Stimulated activated CD8-positive, alpha-beta memory T cell treated with anti-CD3 and anti-CD28 coated beads, Interleukin-4, amount 100 ng/mL, for 4 hours (primary cell): ENCODE measurements at places on chromosomes 1 and 21.
A peak's percentile ranks its signal among the peaks of the same experiment; 100 is the strongest.

DNA sequence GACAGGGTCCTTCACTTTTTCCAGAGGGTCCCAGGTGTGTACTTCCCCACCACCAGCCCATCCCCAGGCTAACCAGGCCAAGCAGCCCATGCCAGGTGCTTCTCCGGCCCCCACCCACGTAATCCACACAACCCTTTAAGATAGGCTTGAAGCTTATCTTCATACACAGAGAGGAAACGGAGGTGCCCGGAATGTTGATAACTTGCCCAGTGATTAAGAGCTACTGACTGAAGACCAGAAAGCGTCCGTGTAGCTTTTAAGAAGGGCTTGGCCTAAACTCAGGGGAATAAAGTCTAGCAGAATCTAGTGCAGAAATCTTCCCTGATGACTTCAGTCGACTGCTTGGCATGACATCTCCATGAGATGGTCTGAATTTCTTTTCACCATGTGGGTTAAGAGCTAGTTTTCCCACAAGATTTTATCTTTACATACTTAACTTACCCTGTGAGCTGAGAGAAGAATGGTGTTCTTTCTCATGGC, 138.7 kb downstream of the GALNT2 start:
- no peak for DNase-seq

DNA sequence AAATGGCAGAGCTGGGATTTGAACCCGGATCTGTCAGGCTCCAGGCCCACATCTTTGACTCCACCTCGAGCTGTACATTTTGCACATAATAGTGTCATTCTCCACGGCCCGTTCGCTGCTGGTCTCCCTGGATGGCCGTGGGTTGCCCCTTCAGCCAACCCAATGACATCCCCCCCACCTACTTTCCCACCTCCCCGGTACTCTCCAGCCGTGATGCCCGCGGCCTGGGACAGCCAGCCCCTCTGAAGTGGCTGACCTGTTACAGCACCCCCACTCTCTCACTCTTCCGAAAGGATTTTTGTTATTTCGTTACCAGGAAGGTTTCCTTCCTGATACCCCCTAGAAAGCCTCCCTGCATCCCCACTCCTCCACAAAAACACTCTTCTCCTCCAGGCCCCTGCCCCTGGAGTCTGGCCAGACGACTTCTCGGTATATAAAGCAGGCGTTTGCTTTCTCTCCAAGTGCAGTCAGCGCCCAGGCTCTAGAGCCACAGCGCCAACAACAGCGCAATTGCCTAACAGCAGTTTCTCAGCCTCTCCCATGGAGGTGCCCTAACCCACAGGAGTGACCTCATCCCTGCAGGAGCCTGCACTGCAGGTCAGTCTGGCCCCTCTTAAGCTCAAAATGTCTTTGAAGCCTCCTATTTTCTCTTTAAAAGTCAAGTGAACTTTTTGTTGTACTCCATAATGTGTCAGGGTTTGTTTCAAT, 14.5 kb upstream of the GJB5 start:
- no peak for DNase-seq

DNA sequence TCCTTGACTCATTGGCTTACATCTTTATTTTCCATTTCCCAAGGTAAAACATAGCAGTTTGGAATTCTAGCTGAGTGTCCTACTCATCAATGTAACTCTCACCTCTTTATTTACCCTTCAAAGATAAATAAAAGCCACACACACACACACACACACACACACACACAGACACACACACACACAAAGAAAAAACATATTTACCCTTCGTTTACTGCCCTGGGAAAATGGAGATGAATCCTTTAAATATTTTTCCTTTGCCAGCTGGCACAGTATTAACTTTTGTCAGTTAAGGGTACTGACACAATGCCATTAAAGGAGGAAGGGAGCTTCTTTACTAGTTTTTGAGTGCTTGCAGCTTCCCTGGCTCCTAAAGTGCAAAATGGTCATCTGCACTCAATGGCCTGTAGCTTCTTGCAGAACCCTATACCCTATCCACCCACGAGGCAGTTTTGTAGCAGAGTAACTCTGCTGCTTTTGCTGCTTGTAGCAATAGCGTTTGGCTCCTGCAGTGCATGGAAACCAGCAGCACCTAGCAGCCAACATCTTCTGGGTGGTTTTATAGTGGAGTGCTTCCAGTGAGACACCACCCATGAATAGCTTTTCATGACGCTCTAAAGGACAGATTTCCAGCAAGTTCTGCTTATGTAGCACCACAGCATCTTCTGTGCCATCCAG, 103.7 kb downstream of the HS2ST1 start:
- DNase-seq: no peak

- no peak for DNase-seq
Observed at GRCh38 chr21:33256019-33256418, 10.1 kb upstream of the IL10RB start.

DNA sequence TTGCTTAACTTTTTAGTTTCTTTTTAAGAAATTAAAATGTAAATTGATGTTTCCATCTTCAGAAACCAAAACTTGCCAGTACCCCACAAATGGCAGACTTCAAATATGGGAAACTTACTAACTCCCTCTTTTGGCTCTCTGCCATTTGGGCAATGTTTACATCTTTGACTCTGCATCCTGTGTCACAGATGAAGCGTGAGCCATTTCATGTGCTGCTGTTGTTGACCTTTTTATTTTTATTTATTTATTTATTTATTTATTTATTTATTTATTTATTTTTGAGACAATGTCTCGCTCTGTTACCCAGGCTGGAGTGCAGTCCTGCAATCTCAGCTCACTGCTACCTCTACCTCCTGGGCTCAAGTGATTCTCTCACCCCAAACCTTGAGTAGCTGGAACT, 16.0 kb upstream of the COG2 start:
- DNase-seq: no peak

DNA sequence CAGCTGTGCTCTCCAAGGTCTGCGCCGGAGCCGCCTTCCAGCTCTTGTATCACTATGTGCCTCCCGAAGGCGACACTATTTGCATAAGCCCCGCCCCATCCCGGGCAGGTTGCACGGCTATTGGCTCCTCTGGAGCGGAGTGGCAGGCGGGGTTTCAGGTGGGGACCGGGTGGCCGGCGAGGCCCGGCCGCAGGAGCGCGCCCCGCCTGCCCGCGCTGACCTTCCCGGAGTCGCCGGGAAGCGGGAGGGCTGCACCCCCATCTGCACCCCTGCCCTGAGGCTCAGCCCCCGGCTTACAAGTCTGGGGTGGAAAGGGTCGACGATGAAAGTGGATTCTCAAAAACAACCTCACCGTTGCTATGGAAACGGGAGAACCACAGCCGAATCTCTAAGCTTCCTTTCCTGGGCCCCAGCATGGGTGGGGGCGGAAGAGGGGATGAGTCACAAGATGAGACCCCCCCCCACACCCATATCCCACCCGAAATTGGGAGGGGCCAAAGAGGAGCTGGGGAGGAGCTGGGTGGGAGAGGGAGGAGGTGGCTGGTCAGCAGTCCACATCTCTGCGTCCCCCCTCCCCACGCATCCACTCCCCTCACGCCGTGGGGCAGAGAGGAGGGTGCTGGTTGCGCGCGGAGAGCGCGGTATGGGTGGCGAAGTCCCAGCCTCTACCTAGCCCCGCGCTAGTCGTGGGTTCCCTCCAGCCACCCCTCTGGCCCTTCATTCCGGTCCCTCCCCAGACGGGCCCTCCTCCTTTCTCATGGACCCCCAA, at the start of gene HPCAL4:
HPCAL4 (minus strand) TSS at position 51 of the 769 bp plus-strand sequence. CDS start 6,830 bp downstream, outside the sequence.
- peak; percentile 81 for DNase-seq

GRCh38 chr1:12335815-12336214, 106.0 kb downstream of the VPS13D start:
- no peak for DNase-seq

- no peak for DNase-seq
Observed at GRCh38 chr1:226490426-226490809, 58.1 kb upstream of the STUM start.

DNA sequence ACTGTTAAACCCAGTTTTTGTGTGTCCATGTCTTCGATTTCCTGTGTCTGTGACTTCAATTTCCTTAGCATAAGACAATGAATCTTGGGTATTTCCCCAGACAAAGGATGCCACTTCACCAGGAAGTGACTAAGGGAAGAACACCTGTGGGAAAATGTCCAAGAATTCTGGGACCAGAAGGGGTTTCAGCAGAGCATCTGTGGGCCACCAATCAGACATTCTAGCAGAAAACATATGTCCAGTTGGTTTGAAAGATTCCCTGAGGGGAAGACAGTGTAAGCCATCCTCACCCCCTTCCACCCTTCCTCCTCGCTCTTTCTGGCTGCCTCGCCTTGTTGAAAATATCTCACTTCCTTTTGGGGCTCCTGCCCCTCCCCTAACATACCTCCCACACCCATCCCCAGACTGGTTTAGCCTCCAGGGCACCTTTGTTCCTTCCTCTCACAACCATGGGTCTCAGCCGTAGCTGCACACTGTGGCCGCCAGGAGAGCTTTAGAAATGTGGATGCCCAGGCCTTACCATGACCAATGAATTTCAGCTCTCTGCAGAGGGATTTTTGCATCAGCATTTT, 25.5 kb upstream of the IFNAR1 start:
- DNase-seq: no peak

DNA sequence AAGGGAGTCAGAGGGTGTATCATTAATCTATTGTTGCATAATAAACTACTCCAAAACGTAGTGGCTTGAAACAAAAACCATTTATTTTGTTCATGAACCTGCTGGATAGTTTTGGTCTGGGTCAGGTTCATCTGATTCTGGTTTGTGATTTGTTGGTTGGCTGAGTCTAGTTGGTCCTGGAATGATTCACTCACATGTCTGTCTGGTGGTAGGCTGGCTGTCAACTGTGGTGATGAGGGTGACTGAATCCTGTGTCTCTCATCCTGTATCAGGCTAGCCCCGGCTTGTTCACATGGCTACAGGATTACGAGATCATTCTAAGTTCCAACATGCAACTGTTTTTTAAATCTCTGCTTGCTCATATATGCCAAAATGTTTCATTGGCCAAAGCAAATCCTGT, 22.5 kb upstream of the SIKE1 start:
- DNase-seq: no peak

DNA sequence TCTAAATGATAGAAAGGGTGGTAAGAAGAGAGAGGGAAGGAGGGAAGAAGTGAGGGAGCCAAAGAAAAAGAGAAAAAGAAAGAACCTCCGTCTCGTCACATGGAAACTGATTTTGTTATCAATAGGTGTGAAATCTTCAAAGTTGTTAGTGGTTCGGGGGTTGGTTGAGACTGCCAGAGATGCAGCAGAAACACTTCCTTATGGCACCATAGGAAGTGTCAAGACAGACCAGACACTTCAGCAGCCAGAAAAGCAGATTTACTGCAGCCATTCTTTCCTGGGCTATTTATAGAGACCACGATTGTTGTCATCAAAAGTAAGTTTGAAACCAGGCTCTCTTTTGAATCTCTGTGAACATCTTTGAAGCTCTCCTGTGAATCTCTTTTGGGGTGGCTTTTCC, 150.5 kb downstream of the PLPPR5 start:
- DNase-seq: no peak

GRCh38 chr1:16007671-16008341, 3.8 kb downstream of the SRARP start:
- no peak for DNase-seq

- DNase-seq: no peak
Observed at GRCh38 chr1:64950284-64950809, 16.0 kb downstream of the JAK1 start.

GRCh38 chr1:193525411-193525810, 339.0 kb upstream of the B3GALT2 start:
- DNase-seq: no peak

- DNase-seq: no peak
Observed at GRCh38 chr1:48530727-48531351, 58.8 kb upstream of the SPATA6 start.

- no peak for DNase-seq
Observed at GRCh38 chr1:36715797-36716196, 233.1 kb upstream of the CSF3R start.
